NCI-H774 (cell line): ENCODE measurements at places on chromosomes 3 and 15.

- DNase-seq = no peak
These were observed 221.4 kb downstream of the SOX2 start for GRCh38 chr3:181933052-181933618.

GRCh38 chr3:135499426-135499825 lies 466.1 kb upstream of the PPP2R3A start:
- no peak for DNase-seq

- DNase-seq = no peak
These were observed 14.5 kb downstream of the RBP1 start for GRCh38 chr3:139524841-139525636.

- DNase-seq = no peak
These were observed 6.5 kb upstream of the GSK3B start for GRCh38 chr3:120100711-120101110.

- DNase-seq = peak; percentile 37
These were observed 587 bp upstream of the TNK2 start for GRCh38 chr3:195908694-195909581.

DNA sequence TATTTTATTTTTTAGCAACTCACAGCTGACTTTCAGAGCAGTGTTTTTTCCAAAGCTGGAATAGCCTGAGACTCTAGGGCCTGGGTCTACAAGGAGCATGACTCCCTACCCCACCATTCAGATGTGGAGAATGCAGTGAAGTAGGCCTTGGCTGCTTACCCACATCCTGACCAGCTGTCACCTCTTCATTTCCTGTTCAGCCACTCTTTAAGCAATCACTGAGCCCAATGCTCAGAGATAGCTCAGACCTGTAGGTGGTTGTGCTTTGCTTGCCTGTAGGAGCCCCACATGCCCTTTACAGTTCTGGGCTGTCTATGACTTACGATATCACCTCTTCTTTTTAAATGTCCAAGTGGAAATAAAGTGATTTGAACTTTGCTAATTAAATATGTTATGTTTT lies 148.1 kb downstream of the NEK11 start:
- no peak for DNase-seq

DNA sequence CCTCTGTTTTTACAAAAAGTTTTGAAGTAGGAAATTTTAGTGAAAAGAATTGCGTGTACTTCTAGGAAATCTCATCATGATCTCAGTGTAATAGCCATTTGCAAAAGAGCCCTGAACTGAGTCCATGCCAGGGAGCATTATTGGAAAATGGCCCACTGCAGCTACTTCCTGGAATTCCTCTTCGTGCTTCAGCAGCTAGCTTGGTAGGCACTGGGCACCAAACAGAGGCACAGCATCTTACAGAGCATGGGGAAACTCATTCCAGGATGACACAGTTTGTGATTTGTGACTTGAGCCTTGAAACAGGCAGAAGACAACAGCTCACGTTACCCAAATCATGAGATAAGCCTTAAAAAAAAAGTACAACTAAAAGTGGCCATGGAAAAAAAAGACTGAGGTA lies 179.1 kb downstream of the WDR72 start:
- DNase-seq = no peak

DNA sequence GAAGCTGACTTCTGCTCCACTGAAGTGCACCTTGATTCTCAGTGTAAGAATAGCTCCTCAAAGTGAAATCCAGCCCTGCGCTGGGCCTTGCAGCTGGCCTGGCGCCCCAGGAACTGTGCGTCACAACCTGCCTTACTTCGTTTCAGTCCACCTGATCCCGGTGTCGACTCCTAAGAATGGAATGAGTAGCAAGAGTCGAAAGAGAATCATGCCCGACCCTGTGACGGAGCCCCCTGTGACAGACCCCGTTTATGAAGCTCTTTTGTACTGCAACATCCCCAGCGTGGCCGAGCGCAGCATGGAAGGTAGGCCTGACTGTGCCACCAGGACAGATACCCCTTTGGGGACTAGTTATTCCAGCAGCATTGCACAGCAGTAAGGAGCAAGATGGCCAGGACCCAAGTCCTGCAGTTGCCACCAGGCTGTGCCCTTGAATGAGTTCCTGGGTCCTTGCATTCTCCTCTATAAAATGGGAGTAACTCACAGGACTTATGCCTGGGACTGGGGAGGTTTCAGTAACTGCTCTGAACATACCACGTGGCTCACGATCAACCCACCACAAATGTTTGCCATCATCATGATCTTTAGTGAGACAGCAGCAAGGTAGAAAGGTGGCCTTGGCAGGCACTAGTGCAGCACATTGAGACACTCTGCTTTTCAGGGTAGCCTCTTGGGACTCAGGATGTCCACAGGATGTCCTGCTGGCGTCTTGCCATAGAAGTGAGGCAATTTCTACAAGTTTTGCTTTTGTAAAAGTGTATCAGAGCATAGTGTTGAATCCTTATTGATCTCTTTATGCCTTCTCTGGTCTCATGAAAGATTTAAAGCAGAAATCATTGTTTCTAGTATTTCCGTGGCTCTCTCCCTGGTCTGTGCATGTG lies 46.8 kb downstream of the PXYLP1 start:
- DNase-seq = no peak

DNA sequence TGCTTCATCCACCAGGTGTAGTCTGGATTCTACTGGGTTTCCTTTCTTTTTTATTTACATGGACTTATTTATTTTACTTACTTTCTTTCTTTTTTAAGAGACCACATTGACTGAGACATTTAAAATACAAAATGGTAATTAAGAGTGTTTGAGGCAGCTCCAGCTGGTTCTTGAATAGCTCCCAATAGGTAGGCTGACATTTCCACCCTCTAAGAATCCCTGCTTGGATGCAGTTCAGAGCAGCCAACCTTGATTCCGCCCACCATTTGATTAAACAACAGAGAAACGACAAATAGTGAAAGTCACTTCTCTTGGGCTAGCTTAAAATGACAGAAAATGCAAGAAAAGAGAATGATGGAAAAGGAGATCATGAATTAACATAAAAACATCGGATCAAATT lies 270.5 kb downstream of the TUSC7 start:
- no peak for DNase-seq

DNA sequence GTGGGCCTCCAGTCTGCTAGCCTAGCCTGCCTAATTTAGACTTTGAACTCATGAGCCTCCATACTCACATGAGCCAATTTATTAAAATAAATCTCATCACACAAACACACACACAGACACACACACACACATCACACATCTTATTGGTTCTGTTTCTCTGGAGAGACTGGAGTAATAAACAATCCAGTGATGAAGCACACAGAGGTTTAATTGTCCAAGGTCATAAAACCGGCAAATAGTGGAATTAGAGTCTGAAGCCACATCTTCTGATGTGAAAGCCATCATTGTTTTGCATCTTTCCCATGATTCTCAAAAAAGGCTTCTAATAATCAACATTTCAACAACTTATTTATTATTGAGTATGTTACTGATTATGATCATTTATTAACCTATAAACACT lies 249.4 kb upstream of the KCNH8 start:
- no peak for DNase-seq

GRCh38 chr3:131847966-131848510 lies 186.8 kb downstream of the CPNE4 start:
- no peak for DNase-seq

GRCh38 chr3:108388136-108389132 lies 92.1 kb downstream of the HHLA2 start:
- no peak for DNase-seq

GRCh38 chr3:114857299-114857701 lies 289.8 kb downstream of the ZBTB20 start:
- DNase-seq = no peak

GRCh38 chr3:129014148-129014547 lies 13.0 kb downstream of the EFCC1 start:
- no peak for DNase-seq

DNA sequence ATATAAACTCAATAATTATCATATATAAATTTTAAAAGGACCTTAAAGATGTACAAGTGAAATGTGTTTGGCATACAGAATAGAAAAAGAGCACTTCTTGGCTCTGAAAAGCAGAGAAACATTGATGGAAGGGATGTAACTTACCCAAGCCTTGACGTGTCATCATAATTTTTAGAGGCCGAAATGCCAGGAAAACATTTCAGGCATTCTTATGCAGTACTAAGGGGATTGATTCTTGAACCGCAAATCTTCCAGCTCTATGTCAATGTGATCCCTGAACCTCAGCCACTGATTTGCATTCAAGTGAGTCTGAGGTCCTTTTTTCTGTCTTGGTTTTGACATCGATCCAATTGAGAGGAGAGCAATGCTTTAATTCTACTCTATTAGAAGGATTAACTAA lies 97.8 kb downstream of the CLDN1 start:
- DNase-seq = no peak

DNA sequence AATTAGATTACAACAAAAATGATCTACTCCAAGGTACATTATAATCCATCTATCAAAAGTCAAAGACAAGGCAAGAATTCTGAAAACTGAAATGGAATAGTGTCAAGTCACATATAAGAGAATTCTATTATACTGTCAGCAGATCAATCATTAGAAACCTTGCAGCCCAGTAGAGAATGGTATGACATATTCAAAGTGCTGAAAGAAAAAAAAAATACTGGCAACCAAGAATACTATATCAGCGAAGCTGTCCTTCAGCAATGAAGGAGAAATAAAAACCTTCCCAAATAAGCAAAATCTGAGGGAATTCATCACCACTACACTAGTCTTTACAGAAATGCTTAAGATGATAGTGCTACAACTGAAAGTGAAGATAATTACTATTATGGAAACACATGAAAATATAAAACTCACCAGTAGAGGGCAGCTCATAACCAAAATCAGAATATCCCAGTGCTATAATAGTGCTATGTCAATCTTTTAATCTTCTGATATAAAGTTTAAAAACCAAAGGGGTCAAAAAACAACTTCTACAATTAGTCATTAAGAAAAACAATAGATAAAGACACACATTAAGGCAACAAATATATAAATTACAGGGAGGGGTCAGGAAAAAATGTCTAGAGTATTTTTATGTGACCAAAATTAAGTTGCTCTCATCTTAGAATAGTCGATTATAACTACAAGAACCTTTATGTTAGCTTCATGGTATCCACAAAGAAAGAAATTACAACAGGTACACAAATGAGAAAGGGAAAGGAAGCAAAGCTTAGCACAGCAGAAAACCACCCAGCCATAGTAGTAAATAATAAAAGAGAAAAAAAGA lies 190.7 kb upstream of the CNTN6 start:
- DNase-seq = no peak
